Colonic mucosa (tissue), 4 donors: ENCODE measurements at places on chromosomes 4 and X. TPM values are rescaled to one million over a fixed set of nuclear protein-coding genes. Genes with fewer than 3 reads are reported as not detected.

Gene XG
- 0.50 TPM for total RNA-seq

GRCh38 chr4:136505020-136505419, 1027.3 kb downstream of the PCDH18 start:
- DNase-seq, result no peak

DNA sequence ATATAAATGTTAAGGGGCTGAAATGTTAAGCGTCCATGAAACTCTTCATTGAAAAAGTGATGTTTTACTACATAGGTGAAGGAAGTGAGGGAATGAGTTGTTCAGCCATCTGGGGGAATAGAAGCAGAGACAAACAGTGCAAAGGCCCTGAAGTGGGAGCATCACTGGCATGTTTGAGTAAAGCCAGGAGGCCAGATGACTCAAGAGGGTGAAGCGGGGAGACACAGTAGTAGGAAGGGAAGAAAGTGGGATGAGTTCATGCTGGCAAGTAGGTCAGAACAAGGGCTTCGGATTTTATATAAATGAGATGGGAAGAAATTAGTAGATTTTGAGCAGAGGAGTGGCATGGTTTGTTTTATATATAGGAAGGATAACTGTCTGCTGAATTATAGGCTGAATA, 112.5 kb upstream of the MAP9 start:
- no peak for DNase-seq

DNA sequence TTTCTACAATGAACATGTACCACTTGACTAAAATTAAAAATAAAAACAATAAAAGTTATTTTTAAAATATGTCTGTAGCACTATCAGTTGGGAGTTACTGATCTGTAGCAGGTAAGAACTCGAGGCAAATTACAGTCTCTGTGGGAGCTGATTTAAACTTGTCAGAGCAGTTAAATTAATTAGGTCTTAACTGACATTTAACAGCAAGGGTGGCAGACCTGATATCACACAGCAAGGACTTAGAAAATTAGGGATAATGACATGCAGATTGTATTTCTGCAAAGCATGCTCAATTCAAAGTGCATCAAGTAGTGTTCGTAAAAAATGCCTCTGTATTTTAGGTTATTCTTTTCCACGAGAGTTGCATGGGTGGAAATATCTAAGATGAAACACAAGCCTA, 208.9 kb downstream of the SPATA18 start:
- no peak for DNase-seq

Gene SLC25A5
- 1,091 TPM for total RNA-seq
